ENCODE measurements at places on chromosomes 16 and 17. TPM values are rescaled to one million over a fixed set of nuclear protein-coding genes. Genes with fewer than 3 reads are reported as not detected.

Gene GRAP
- total RNA-seq: 6.8 TPM

Gene SOST
- total RNA-seq: not detected

Gene TBC1D3G
- 3.1 TPM for total RNA-seq

Gene HASPIN
- not detected for total RNA-seq

Gene UBTF
- 27.1 TPM for total RNA-seq

Gene AIPL1
- not detected for total RNA-seq

Gene ADAD2
- 3.6 TPM for total RNA-seq

Gene ABCC6
- total RNA-seq: 1.8 TPM

Gene FBXO39
- total RNA-seq: 4.7 TPM

Gene MMP2
- total RNA-seq: 277 TPM

Gene CD7
- 1.8 TPM for total RNA-seq

Gene VMO1
- total RNA-seq: 54.9 TPM

Gene RBFOX1
- total RNA-seq: not detected

Gene ABCA3
- 8.2 TPM for total RNA-seq

Gene ANKRD40CL
- not detected for total RNA-seq

Gene CCL4
- total RNA-seq: 3.1 TPM

Gene TBCD
- 63.6 TPM for total RNA-seq

Gene FSCN2
- total RNA-seq: not detected

Gene ADGRG1
- total RNA-seq: 25.6 TPM

Gene NPIPB2
- 4.4 TPM for total RNA-seq

Gene PGP
- 21.1 TPM for total RNA-seq

Gene DPEP3
- total RNA-seq: not detected

Data from subcutaneous adipose tissue (tissue), 4 donors.